ENCODE measurements at places on chromosomes 16 and 17.

- no peak for DNase-seq
Measured at GRCh38 chr17:55219934-55220333, 44.8 kb upstream of the HLF start.

GRCh38 chr17:49556223-49556943, 19.3 kb upstream of the NXPH3 start:
- peak; percentile 65 for DNase-seq

DNA sequence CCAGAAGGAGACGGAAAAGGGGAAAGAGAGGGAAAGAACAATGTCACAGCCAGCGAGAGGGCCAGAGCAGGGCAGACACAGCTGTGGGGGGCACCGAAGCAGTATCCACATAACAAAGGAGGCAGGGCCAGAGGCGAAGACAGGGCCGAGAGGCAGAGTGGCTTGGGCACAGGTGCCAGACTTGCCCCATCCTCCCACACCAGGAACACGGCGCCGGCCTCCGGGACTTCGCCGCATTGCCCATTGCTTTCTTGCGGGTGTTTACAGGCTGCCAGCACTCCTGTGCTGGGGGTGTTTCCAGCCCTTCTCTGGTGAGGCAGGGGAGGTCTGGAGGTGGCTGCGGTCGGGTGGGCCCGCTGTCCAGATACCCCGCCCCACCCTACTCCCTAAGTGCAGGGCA, 78.0 kb downstream of the ENGASE start:
- no peak for DNase-seq

- DNase-seq: peak; percentile 78
Measured at GRCh38 chr17:33904476-33904875, 350.6 kb upstream of the CCL2 start.

DNA sequence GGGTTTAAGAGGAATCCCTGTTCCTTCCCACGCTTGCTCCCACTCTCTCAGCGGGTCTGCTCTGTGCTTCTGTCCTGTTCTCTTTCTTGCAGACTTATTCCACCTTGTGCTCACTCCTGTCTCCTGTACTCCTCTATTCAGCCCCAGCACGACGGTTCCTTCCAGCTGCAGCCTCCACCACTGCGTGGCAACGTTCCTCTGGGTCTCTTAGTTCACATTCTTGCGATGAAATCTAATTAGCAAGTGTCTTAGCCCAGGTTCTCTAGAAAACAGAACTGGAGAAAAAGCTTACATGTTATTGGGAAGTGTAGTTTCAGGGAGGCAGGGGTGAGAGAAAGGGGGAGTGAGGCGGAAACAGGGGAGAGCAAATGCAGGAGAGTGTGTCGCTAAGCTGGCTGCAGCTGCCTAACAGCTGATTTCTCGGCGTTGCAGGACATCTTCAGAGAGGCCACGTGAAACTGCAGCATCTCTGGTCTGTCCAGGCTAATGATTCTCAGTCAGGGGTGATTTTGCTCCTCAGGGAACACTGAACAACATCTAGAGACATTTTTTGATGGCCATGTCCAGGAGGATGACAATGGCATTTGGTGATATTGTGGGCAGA, 213.2 kb upstream of the NLRP1 start:
- DNase-seq: no peak

DNA sequence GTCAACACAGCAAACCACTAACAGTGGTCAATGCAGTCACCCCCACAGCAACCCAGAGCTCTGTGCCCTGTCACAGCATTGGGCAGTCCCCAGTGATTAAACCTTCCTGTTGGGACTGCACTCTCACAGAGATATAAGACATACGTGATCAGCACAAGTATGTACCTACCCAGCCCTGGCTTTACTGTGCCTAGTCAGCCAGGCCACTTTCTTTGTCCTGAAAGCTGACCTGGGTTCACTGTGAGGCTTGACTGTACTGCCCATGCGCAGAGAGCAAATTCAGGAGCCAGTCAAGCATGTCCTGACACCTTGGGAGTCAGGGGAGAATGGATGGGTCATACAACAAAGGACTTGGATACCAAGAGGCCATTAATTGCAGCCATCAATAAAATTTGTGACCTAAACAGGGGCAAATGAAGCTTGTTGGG, 10.9 kb upstream of the TMEM170A start:
- no peak for DNase-seq

- DNase-seq: peak; percentile 52
Measured at GRCh38 chr17:78745407-78746088, 36.5 kb downstream of the CYTH1 start.
